Omental fat pad (tissue), 4 donors: ENCODE measurements at places on chromosomes 5 and 9. TPM values are rescaled to one million over a fixed set of nuclear protein-coding genes. Genes with fewer than 3 reads are reported as not detected.

Gene FBXO38
- 55.0 TPM for total RNA-seq

Gene PCDHGB1
- 2.2 TPM for total RNA-seq

GRCh38 chr9:96751815-96752214 lies 26.1 kb downstream of the ZNF510 start:
- DNase-seq, result no peak

GRCh38 chr5:108521011-108521700 lies 139.3 kb upstream of the FBXL17 start:
- no peak for DNase-seq

DNA sequence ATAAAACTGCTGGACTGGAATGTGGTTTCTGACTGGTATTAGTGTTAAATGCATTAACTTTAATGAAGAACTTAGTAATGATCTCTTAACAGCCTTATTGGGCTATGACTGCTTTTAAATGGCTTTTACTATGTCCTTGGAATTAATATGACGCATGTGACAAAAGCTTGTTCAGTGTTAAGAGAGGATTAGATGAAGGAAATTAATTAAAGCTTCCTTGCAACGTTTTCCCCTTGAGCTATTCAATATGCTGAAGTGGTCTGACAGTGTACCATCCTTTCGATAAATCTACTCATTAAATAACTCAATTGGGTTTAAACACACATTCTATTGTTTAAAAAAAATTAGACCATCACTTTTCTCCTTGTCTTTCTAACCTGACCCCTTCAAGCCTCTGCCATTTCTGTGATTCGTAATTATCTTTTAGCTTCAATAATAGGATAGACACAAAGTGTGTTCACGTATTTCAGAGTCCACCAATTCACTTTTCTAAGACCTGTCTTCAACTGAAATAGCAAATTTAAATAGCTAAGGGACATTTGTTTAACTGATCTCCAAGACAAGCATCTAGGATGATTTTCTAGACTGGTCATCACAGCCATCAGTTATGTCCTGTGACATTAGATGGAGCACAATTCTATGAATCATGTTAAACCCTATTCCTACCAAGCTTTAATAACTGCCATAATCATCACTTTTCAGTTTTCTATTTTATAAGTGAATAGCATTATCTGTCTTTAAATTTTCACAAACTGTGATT lies 1258.0 kb upstream of the CDH9 start:
- DNase-seq, result no peak

DNA sequence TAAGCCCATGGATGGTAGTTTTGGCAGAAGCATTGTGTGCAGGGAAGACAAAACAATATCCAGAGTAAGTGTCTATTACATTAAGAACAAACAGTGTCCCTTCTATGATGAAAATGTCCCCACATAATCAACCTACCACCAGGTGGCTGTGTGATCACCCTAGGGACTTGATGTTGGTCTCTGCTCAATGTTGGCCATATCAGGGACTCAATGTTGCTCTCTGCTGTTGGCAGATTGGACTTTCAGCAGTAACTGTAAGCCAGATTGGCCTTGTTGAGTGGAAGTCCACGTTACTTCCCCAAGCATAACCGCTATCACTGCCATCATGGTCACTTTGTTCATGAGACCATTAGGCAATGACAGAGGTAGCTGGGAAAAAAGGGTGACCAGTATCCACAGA lies 52.8 kb upstream of the PRSS3 start:
- DNase-seq, result no peak

- DNase-seq, result no peak
Observed at GRCh38 chr9:92232190-92232589, 61.3 kb downstream of the IARS1 start.

DNA sequence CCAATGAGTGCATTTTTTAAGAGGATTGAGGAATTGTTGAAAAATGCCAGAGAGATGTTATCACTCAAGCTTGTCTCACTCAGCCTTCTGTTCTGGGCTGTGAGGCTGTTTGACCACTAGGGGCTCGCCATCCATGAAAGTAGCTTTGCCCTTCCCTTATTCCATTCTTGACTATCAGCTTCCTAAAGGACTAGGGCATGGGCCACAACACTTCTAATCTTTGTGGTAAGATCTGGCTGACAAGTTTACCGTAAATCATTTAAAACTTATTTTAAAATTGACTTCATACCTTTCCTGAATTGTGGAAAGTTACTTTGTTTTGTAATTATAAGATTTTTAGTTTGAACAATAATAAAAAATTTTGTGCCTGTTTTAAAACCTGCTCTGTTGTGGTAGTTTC lies 49.5 kb downstream of the TJP2 start:
- DNase-seq, result no peak

- no peak for DNase-seq
Observed at GRCh38 chr5:118554981-118555380, 433.4 kb downstream of the DTWD2 start.
